ENCODE measurements at places on chromosomes 5 and 9. TPM values are rescaled to one million over a fixed set of nuclear protein-coding genes. Genes with fewer than 3 reads are reported as not detected.

PCDHA4 gene
- not detected for total RNA-seq

PLPPR1 gene
- not detected for total RNA-seq

GPX8 gene
- total RNA-seq, result 59.3 TPM

CCL27 gene
- not detected for total RNA-seq

PCDHGA10 gene
- 1.2 TPM for total RNA-seq

PCDHB2 gene
- 7.0 TPM for total RNA-seq

GPR151 gene
- not detected for total RNA-seq
